ENCODE measurements at places on chromosomes 3 and 15.

DNA sequence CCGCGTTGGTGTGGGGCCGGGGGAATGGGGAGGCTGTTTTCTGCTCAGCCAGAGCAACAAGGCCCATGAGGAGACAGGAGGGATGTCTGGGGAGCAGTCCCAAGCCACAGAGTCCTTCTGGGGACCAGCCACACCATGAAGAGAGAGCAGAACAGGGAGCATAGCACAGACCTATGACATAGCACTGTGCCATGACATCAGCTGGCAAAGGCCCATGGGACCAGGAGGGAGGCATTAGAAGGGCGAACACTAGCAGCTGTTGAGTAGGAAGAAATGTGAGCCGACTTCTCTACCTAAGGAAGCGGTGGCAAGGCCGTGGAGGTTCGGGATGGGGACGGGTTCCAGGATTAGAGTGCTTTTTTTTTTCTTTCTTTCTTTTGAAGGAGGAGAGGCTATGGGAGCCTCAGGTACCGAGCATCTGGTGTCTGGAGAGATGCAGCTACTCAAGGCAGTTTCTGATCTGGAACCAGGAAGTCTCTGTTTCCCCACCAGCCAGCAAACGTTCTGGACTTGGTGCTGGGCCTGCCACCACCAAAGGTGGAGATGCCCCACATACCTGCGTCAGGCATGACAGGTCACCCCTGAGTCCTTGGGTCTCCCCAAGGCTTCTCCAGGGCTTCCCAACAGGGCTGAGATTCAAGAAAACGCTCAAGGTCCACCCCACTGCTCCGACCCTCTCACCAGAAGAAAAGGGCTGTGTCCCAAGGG lies 77.3 kb upstream of the CGNL1 start:
- no peak for DNase-seq

GRCh38 chr15:94610069-94610468 lies 378.7 kb downstream of the MCTP2 start:
- DNase-seq, result no peak

- no peak for DNase-seq
Observed at GRCh38 chr3:57078635-57079473, 18.4 kb downstream of the SPATA12 start.

DNA sequence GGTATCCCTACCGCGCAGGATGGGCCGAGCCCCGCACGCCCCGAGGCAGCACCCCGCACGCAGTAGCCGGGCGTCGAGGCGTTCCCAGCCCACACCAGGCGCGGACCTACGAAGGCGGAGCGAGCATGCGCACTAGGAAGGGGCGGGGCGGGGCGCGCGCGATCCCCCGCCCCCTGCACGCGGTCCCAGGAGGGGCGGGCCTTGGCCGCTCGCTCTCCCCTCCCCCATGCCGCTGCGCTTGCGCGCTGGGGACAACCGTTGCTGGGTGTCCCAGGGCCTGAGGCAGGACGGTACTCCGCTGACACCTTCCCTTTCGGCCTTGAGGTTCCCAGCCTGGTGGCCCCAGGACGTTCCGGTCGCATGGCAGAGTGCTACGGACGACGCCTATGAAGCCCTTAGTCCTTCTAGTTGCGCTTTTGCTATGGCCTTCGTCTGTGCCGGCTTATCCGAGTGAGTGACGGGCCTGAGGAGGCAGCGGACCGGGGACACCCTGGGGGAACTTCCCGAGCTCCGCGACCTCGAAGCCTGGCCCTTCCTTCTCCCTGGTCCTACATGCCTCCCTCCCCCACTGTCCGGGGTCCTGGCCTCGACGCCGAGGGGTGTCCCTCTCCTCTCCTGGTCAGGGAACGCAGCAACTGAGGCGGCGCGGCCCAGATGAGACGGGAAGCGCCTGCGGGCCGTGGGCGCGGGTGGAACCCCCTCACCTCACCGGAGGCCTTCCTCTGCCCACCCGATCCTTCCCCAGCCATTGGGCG lies at the start of gene SPESP1:
Gene SPESP1, plus strand, starts transcription at position 258 of the 755 bp plus-strand sequence. Its CDS starts 129 bp downstream, at position 387.
- no peak for DNase-seq

GRCh38 chr3:124221422-124221821 lies 229.5 kb upstream of the ROPN1 start:
- no peak for DNase-seq

- DNase-seq, result no peak
Observed at GRCh38 chr15:27412415-27412814, 441.4 kb downstream of the GABRG3 start.

- DNase-seq, result no peak
Observed at GRCh38 chr15:93219859-93220420, 130.9 kb upstream of the RGMA start.

- no peak for DNase-seq
Observed at GRCh38 chr15:61830536-61831330, 229.5 kb downstream of the VPS13C start.

- no peak for DNase-seq
Observed at GRCh38 chr15:94234300-94234699, 2.9 kb downstream of the MCTP2 start.

DNA sequence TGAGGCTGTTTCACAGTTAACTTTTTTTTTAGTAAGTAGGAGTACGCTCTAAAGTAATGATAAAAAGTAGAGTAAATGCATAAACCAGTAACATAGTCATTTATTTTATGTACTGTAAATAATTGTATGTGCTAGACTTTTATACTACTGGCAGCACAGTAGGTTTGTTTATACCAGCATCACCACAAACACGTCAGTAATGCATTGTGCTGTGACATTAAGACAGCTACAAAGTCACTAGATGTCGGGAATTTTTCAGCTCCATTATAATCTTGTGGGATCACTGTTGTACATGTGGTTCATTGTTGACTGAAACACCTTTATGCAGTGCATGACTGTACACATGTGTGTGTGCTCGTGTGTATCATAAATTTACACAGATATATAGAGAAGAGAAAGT lies 618.0 kb upstream of the ADAMTS9 start:
- no peak for DNase-seq

DNA sequence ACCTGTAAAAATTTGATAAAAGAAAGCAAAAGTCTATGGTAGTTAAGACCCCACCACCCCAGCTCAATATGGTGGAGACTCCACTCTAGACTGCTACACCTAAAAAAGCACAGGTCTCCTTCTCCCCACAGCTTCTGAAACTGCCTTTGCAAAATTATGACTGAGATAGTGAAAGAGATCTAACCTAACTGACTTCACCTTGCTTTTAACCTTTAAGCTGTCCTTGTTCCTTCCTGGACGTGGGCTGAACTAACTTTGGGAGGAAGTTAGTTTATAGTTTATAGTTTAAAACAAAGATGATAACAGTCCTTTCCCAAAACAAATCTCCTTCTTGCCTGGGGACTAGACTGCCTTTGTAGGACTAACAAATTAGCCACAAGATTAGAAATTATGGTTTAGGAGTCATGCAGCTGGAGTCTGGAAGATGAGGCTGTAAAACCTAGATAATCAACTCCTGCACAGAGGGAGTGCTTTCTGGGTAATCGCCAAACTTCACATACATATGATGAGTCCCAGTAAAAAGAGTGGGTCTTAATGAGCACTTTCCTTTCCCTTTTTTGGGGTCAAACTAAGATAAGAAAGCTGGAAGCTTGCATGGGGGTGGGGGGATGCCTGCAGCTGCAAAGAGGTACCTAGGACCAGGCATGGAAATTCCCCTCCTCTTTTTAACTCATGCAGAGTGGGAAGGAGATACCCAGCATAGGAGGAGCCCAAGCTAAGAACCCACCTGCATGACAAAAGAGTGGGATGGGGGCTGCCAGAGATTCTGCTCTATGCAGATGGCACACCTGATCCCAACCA lies 17.5 kb downstream of the CCR8 start:
- no peak for DNase-seq

- DNase-seq, result no peak
Observed at GRCh38 chr3:124200407-124200806, 208.5 kb upstream of the ROPN1 start.

DNA sequence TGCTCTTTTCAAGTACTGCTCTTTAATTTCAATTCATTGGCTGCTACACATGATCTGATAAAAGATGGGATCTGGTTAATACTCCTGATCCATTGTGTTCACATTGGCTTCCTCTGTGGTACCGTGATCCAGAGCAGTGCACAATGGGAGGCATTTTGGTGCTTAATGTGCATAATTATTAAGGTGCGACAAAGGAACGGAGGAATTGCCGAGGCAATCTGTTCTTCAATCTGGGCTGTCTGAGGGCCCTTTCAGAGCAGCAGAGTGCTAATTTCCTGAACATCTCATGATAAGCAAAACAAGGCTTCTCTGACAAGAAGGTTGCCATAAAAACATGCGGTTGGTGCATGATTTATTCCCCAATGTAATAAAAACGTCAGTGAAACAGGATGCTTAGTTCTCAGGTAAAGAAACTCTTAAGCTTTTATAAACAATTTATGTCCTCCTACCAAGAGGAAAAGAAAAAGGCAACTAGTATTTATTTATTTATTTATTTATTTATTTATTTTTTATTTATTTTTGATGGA lies 64.0 kb upstream of the EPHA3 start:
- no peak for DNase-seq

DNA sequence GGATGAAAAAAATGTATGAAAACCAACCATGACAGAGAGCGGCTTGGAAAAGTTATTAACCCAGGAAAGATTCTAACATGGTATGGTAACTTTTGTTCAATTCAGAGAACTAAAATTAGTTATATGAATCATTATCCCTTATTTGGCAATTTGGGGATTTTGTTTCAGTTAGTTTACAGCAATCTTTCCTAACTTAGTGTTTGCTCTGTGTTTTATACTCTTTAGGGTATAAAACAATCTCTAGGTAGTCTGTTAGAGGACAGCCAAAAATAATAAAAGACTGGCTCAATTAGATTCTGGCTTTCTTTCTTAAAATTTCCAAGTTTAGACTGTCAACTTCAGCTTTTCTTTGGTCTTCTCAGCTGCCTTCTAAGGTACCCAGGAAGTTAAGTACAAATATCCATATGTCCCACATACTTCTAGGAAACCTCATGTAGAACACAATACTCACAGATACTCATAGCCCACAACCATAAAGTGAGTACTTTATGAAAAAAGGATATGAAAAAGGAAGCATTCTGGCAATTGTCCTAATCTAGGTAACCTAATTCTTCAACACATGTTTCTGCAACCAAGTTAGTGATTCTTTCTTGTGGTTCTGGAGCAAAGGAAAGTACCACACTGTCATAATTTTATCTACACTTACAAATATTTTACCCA lies 849.3 kb downstream of the ROBO1 start:
- no peak for DNase-seq

DNA sequence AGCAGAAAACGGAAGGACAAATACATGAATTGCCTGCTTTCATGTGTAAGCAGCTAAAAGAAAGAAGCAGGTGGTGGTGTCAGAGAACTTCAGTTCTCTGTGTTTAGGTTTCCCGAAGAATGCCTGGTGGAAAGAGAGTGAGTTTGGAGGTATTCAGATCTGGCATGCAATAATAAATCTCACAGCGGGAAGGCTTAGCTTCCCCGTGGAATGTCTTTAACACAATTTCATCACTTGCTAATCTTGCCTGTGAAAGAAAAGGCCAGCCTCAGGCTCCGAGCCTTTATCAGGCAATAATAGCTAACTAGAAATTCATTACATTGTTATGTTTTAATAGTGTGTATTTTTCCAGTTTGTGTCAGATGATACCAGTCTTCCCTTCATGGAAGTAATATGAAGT lies 220.3 kb downstream of the PDZRN3 start:
- no peak for DNase-seq

- no peak for DNase-seq
Observed at GRCh38 chr15:39084674-39085530, 496.0 kb upstream of the THBS1 start.

DNA sequence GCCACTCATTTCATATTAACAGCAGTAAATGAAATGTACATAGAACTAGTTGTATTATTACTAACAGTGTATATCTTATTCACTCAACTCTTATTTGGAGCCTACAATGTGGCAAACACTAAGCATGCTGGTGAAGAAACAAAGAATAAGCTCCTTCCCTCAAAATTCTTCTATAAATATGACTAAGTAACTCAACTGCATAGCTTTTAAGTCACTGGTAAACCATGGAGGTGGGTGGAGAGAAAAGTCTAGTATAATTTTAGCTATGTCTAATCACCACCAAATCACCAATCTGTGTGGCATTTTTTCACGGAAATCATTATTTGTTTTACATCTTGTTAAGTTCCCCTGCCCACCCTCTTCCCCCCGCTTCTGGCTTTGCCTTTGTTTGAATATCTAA lies 17.5 kb downstream of the COPS2 start:
- no peak for DNase-seq

DNA sequence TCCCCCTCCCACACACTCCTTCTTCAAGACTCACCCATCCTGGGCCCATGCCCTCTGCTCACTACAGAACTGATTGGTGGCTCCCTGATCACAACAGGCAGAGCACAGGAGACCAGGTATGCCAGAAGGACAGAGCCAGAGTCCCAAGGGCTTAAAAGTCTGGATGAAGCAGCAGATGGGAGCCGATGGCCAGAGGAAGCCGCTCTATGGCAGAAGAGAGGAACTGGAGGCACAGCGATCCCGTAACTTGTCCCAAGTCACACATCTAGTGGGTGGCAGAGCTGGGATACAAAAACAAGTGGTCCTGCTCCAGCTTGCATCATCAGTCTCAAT lies 20.7 kb downstream of the ITGA11 start:
- no peak for DNase-seq

DNA sequence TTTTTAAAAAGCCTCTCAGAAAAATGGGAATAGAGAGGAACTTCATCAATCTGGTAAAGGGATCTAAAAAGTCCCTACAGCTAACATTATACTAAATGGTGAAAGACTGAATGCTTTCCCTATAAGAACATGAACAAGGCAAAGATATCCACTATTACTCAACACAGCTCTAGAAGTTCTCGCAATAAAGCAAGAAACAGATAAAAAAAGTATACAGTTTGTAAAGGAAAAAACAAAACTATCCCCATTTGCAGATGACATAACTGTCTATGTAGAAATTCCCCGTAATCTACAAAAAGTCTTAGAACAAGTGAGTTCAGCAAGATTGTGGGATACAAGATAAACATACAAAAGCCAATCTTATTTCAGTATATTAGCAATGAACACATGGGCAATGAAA lies 15.4 kb downstream of the EDC3 start:
- DNase-seq, result no peak

GRCh38 chr3:177561769-177562392 lies 364.6 kb upstream of the TBL1XR1 start:
- no peak for DNase-seq

DNA sequence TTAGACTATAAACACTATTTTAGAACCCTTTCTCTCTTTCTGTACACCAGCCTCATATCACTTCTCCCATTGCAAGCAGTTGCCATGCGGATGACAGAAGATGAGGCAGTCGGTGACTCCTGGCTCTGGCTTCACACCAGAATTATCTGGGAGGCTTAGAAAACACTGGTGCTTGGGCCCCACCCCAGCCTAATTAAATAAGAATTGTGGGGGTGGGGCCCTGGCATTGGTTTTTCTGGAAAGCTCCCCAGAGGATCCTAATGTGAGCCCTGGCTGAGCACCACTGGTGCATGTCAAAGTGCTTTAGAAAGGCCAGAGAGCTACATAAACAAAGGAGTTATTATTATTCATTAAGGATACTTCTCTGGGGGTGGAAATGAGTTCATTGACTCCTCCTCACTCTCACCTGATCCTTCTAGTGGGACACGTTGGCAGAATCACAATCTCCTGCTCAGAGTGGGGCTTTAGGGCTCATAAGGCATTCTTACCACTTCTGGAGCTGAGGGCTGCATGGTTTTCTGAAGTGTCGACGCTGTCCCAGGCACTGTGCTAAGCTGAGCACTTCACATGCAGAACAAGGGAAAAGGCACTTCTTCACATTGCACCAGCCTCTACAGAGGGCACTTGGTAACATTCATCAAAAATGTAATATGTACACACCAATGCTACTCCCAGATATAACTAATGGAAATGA lies 188.5 kb upstream of the TLE3 start:
- DNase-seq, result no peak

GRCh38 chr15:51884517-51885236 lies 55.2 kb downstream of the TMOD3 start:
- no peak for DNase-seq

GRCh38 chr15:99279827-99280226 lies 28.5 kb downstream of the LRRC28 start:
- DNase-seq, result no peak

Data from keratinocyte (primary cell).